ENCODE measurements at places on chromosomes 5 and 9.

DNA sequence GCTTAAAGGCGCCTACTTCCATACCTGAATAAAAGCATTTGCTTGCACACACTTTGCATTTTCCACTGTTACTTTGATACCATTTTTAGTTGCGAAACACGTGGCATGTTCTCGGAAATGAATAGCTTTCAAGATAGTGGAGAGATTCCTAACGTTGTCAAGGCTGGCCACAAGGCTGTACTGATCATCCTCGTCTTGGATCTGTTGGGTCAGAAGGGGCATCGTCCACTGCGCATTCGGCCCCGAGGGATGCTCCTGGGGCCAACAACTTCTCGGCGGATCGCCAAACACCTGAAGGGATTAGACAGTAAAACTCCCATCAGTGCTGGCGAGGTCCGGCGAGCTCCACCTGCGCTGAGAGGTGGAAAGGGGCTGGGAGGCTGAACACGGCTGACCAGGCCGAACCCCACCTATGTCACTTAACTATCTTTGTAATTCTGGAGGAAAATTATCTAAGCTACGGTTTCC, 599 bp downstream of the RAD1 start:
- peak overlapping the region; percentile 78 for H3K4me3 ChIP-seq
- H3K4me1 ChIP-seq: peaks cover 19% of the 10 kb centered on the region

DNA sequence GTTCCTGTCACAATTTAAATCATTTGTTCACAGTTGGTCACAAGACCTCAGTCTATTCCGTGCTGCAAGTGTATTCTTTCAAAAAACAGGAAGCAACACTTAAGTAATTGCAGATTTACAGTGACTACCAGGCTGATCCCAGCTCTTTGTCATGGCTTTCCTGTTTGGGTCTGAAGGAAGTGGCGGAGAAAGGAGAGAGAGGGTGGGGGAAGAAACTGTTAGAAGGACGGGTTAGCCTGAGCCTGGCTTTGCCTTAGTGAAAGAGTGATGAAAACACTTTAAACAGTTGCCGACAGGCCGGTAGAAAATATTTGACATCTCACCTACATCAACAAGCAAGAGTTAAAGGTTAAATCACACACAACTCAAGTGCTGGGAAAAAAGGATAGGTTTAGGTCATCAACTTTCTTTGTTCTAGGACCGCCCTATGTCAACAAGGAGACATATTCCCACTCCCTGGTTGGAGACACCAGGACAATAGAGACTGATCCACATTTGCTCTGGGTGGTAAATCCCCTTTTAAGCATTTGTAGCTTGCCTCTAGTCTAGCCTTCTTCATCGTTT, 102.2 kb upstream of the DAB2 start:
- no peak overlapping the region for H3K4me3 ChIP-seq
- H3K36me3 ChIP-seq: no peaks in the 10 kb centered on the region
- H3K27me3 ChIP-seq: no peaks in the 10 kb centered on the region
- no peak for DNase-seq
- no peak overlapping the region for H3K27ac ChIP-seq

- no peaks in the 10 kb centered on the region for H3K36me3 ChIP-seq
- DNase-seq: no peak
- no peak overlapping the region for H3K27ac ChIP-seq
- H3K4me1 ChIP-seq: no peaks in the 10 kb centered on the region
- H3K27me3 ChIP-seq: no peaks in the 10 kb centered on the region
Observed at GRCh38 chr5:67416133-67416937, 219.7 kb upstream of the CD180 start.

- H3K27ac ChIP-seq: no peak overlapping the region
- no peak for DNase-seq
- no peaks in the 10 kb centered on the region for H3K36me3 ChIP-seq
- no peak overlapping the region for H3K4me3 ChIP-seq
- H3K27me3 ChIP-seq: no peaks in the 10 kb centered on the region
Observed at GRCh38 chr5:113723021-113723420, 209.5 kb downstream of the YTHDC2 start.

- H3K4me1 ChIP-seq: no peaks in the 10 kb centered on the region
- H3K36me3 ChIP-seq: no peaks in the 10 kb centered on the region
- H3K27me3 ChIP-seq: no peaks in the 10 kb centered on the region
- no peak overlapping the region for H3K27ac ChIP-seq
- no peak for DNase-seq
Observed at GRCh38 chr5:165630261-165630778, 2124.9 kb downstream of the MAT2B start.

DNA sequence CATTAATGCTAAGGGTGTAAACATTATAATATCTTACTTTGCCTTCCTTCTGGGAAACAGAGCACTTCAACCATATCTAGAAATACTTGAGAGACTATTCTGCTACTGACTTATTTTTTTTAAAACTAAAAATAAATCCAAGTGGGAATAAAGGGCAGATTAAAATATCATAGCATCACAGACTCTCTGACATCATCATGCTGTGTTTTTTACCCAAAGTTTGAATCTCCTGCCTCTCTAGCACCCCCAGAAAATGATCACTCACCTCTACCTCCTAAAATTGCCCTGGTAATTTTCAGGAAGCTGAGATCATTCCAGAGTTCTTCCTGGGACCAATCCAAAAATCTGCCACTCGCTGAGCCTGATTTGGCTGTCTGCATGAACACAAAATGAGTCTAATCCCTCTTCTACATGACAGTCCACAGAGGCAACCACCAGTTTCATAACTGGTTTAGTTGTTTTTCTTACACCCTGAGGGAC, 813.8 kb upstream of the DMAC1 start:
- no peaks in the 10 kb centered on the region for H3K4me1 ChIP-seq
- H3K36me3 ChIP-seq: no peaks in the 10 kb centered on the region
- no peaks in the 10 kb centered on the region for H3K27me3 ChIP-seq
- no peak overlapping the region for H3K27ac ChIP-seq

- H3K4me1 ChIP-seq: no peaks in the 10 kb centered on the region
- no peaks in the 10 kb centered on the region for H3K27me3 ChIP-seq
- no peaks in the 10 kb centered on the region for H3K36me3 ChIP-seq
- H3K4me3 ChIP-seq: no peak overlapping the region
- H3K27ac ChIP-seq: no peak overlapping the region
- no peak for DNase-seq
Observed at GRCh38 chr5:11148810-11149539, 387.9 kb upstream of the DAP start.

- H3K36me3 ChIP-seq: no peaks in the 10 kb centered on the region
- H3K4me1 ChIP-seq: no peaks in the 10 kb centered on the region
- DNase-seq: no peak
- H3K4me3 ChIP-seq: no peak overlapping the region
- H3K27ac ChIP-seq: no peak overlapping the region
- no peaks in the 10 kb centered on the region for H3K27me3 ChIP-seq
Observed at GRCh38 chr9:34157898-34158297, 20.9 kb upstream of the UBAP1 start.

GRCh38 chr9:136105398-136106135, 10.5 kb upstream of the NACC2 start:
- H3K27ac ChIP-seq: no peak overlapping the region
- H3K27me3 ChIP-seq: no peaks in the 10 kb centered on the region
- no peaks in the 10 kb centered on the region for H3K36me3 ChIP-seq

DNA sequence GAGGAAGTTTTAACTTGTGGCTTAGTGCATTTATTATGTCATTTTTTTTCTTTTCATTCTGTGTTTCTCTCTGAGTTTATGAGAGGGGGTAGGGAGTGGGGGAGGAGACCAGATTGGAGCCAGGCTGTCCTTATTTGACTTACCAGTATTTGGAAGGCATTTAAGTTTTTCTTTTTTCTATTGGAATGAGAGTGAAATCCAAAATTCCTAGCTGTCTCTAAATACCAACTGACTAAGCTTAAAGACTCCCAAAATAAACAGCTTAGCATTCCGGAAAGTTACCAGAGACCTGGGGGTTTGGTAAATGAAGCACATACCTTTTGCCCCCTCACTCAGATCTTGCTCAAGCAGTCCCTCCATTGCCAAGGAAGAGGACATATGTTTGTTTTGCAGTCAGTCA, 581.9 kb upstream of the BRINP1 start:
- H3K36me3 ChIP-seq: no peaks in the 10 kb centered on the region
- no peak overlapping the region for H3K27ac ChIP-seq
- no peaks in the 10 kb centered on the region for H3K27me3 ChIP-seq
- H3K4me3 ChIP-seq: no peak overlapping the region

GRCh38 chr5:57896576-57896975, 414.0 kb upstream of the ACTBL2 start:
- H3K4me1 ChIP-seq: no peaks in the 10 kb centered on the region
- H3K4me3 ChIP-seq: no peak overlapping the region
- DNase-seq: no peak

- no peaks in the 10 kb centered on the region for H3K27me3 ChIP-seq
- H3K4me3 ChIP-seq: no peak overlapping the region
- H3K27ac ChIP-seq: no peak overlapping the region
- no peaks in the 10 kb centered on the region for H3K36me3 ChIP-seq
- H3K4me1 ChIP-seq: no peaks in the 10 kb centered on the region
Observed at GRCh38 chr5:38329132-38329715, 70.9 kb downstream of the EGFLAM start.

DNA sequence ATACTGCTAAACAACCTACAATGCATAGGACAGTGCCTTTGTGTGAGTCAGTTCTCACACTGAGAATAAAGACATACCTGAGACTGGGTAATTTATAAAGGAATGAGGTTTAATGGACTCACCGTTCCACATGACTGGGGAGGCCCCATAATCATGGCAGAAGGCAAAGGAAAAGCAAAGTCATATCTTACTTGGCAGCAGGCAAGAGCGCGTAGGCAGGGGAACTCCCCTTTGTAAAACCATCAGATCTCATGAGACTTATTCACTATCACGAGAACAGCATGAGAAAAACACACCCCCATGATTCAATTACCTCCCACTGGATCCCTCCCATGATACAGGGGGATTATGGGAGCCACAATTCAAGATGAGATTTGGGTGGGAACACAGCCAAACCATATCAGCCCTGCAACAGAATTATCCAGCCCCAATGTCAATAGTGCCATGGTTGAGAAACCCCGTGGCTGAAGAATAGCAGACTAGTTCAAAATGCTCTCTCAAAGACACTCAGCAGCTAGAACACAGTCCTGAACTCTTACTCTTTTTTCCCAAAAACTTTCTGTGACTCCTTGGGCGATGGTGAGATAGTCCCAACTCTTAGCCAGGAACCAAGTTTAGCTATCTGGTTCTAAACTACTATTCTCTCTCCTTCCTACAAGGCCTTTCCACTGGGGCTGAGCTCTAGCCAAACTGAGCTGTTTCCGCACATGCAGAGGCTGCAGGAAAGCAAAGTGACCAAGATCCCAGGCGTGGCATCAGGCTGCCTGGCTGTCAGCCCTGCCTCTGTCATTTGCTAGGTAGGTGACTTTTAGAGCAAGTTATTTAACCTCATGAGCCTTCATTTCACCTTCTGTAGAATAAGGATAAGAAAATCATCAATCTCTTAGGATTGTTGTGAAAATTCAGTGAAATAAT, 21.7 kb downstream of the FAT2 start:
- no peak overlapping the region for H3K4me3 ChIP-seq
- no peaks in the 10 kb centered on the region for H3K36me3 ChIP-seq
- DNase-seq: no peak
- no peaks in the 10 kb centered on the region for H3K4me1 ChIP-seq

DNA sequence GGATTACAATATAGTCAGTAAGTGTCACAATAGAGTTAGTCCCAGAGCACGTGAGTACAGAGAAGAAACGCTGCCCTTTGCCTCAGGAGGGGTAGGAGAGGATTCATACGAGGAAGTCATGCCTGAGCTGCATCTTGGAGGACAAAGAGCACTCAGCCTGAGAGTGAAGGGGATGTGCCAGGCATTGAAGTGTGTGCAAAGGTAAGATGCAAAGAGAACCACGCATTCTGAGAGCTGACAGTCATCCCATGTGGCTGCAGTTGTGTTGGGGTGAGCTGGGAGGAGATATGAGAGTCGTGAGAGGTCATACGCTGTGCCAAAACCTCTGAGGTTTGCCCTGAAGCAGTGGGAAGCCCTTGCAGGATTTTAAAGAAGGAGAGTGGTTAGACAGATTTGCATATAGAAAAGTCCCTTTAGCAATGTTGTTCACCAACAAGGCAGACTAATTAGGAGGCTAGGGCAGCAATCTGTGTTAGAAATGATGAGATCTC, 97.5 kb downstream of the PIP5K1B start:
- no peaks in the 10 kb centered on the region for H3K4me1 ChIP-seq
- H3K27me3 ChIP-seq: no peaks in the 10 kb centered on the region
- no peak for DNase-seq
- no peak overlapping the region for H3K27ac ChIP-seq
- no peaks in the 10 kb centered on the region for H3K36me3 ChIP-seq

GRCh38 chr9:96417051-96417586, 1.1 kb downstream of the ZNF367 start:
- no peaks in the 10 kb centered on the region for H3K36me3 ChIP-seq
- peaks cover 23% of the 10 kb centered on the region for H3K4me1 ChIP-seq
- no peaks in the 10 kb centered on the region for H3K27me3 ChIP-seq
- peak overlapping the region; percentile 87 for H3K27ac ChIP-seq

GRCh38 chr5:175254155-175254554, 189.8 kb downstream of the DRD1 start:
- no peaks in the 10 kb centered on the region for H3K4me1 ChIP-seq
- no peaks in the 10 kb centered on the region for H3K27me3 ChIP-seq

GRCh38 chr5:31131381-31131891, 62.0 kb upstream of the CDH6 start:
- H3K4me3 ChIP-seq: no peak overlapping the region
- H3K4me1 ChIP-seq: no peaks in the 10 kb centered on the region
- no peak for DNase-seq

DNA sequence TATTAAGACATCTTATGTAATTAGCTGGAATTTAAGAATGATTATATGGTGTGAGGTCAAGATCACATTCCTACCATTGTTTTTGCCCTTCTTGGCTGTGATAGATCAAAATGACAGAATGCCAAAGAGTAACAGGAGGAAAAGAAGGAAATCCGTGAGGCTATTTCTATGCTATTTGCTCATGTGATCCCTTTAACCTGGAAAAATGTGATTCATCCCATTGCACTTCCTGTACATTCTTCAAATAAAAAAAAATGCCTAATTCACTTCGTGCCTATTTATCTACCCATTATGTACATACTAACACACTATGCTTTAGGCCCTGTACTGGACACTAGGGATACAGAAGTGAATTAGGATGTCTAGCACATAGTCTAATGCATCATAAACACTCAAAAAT, 154.1 kb upstream of the PAPPA start:
- H3K4me1 ChIP-seq: no peaks in the 10 kb centered on the region
- no peaks in the 10 kb centered on the region for H3K36me3 ChIP-seq

- no peaks in the 10 kb centered on the region for H3K36me3 ChIP-seq
- no peaks in the 10 kb centered on the region for H3K27me3 ChIP-seq
- H3K27ac ChIP-seq: no peak overlapping the region
- H3K4me3 ChIP-seq: no peak overlapping the region
- no peaks in the 10 kb centered on the region for H3K4me1 ChIP-seq
- DNase-seq: no peak
Observed at GRCh38 chr5:106510321-106510720, 1160.4 kb downstream of the EFNA5 start.

DNA sequence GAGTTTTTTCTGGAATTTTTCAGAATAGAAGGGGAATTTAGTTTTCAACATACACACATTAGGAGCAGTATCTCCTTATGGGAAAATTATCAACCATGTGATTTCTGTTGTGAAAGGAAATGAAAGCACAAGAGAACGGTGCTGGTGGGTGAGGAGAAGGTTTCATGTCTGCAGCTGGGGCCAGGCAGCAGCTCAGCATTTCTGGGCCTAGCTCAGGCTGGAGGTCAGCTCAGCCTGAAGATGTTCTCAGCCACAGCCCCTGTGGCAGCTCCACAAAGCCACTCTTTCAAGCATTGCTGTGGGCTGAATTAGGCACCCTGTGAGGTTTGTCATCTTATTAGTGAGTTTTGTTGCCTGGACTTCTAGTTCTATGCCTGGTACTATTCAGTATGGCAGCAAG, 90.3 kb downstream of the DIRAS2 start:
- no peak overlapping the region for H3K4me3 ChIP-seq
- no peak for DNase-seq
- H3K27ac ChIP-seq: no peak overlapping the region

Data from effector memory CD4-positive, alpha-beta T cell (primary cell).